ENCODE measurements at places on chromosomes 1 and 21.
A peak's percentile ranks its signal among the peaks of the same experiment; 100 is the strongest.

- no peak for DNase-seq
These were observed 203.1 kb downstream of the BARHL2 start for GRCh38 chr1:90513956-90514355.

- DNase-seq, result no peak
These were observed 375.7 kb downstream of the NPHP4 start for GRCh38 chr1:5616366-5617178.

DNA sequence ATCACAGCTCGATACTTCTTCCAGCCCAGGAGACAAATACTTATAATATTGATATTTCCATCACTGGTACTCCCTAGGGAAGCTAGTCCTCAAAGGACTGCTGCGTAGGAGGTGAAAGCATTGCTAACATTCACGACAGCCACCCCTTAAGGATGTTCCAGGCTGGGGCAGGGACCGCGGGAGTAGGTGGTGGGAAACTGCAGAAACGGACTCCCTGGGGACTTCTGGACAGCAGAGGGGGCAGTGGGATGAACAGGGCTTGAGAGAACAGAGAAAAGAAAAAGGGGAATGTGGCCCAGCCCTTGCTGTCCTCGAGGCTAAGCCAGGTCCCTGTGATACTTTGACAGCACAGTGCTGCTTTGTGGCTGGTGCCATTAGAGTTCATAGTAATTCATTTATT is 108.0 kb downstream of the HMGB4 start:
- DNase-seq, result no peak

DNA sequence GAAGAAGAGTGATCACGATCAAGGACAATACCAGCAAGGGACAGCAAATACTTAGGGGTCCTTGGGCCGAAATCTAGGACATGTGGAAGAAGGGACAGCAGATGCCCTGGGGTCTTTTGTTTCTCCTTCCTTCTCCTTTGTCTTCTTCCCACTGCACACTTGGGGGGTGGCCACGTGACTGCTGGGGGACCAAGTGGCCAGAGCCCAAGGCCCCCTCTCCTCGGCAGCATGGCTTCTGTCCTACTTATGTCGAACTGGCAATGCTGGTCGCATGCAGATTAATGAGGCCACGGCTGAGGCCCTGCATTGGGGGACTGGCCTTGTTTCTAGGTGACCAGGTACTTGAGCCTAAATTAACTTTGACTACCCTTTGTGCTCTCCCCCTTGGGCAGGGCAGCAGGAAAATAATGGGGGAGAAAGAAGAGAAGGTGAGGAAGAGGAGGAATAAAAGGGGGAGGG is 83.0 kb downstream of the GRIK3 start:
- DNase-seq, result no peak

DNA sequence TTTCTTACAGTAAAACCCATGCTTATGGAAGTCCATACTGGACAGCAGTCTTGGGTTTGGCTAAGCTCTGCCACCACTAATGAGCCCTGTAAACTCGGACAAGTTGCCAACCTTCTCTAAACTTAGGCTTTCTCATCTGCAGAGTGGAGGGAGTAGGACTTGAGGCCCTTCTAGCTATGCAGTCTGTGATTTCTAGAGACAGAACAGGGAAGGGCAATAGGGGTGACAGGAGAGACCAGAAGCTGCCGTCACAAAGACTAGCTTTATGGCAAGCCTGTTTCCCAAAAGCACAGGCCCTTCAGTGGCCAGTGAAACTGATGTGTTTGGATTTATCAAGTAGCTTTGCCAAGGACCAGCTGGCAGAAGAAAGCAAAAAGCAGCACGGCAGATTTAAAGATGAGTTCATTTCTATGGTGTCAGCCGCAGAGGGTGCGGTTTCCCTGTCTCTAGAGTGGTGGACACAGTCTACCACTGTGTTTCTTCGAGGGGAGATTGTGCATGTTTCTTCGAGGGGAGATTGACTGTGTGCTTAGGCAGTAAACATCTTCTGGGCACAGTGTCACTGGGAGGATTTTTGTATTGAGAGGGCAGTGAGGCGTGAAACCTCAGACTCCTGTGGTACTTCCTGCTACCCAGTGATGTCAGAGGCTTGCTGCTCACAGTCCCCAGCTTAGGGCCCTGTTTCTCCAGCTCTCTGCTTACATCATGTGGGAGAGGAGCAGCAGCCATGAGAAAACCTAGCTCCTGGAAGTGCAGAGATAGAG is 119.0 kb downstream of the ROR1 start:
- DNase-seq, result peak; percentile 71

Measured in fibroblast of skin of abdomen (primary cell).